ENCODE measurements at places on chromosomes 3 and 15.

- DNase-seq: no peak
Measured at GRCh38 chr15:96298217-96298616, 32.3 kb upstream of the NR2F2 start.

DNA sequence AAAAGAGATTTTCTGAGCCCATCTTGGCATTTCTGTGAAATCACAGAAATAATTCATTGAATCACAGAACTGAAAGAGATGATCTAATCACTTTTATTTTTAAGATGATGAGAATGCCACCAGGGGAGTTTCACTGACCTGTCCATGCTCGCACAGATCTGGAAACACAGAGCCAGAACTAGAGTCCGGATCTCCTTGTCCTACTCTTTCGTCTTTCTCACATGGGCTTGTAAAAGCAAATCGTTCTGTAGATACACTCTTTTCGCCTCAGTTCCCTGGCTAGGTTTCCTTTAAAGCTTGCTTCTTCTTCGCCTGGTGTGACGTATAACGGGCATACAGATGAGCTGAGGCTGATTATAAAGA is 122.5 kb upstream of the SPRED1 start:
- no peak for DNase-seq

- no peak for DNase-seq
Measured at GRCh38 chr15:50697109-50697797, 10.7 kb upstream of the TRPM7 start.

DNA sequence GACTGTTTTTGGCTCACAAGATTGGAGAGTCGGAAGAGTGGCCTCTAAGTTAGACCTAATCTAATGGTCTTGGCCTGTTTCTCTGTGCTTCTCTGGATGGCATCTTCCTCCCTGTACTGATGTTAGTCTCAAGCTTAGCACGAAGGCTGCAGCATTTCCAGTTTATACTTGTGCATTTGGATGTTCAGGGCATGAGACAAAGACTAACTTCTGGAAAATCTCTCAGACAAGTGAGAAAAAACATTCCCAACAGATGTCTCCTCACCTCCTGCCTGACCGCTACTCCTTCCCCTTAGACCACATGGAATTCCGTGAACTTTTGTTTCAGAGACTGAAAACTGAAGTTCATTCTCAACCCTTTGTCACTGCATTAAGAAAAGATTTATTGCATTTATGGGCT is 410.8 kb upstream of the MCTP2 start:
- no peak for DNase-seq

DNA sequence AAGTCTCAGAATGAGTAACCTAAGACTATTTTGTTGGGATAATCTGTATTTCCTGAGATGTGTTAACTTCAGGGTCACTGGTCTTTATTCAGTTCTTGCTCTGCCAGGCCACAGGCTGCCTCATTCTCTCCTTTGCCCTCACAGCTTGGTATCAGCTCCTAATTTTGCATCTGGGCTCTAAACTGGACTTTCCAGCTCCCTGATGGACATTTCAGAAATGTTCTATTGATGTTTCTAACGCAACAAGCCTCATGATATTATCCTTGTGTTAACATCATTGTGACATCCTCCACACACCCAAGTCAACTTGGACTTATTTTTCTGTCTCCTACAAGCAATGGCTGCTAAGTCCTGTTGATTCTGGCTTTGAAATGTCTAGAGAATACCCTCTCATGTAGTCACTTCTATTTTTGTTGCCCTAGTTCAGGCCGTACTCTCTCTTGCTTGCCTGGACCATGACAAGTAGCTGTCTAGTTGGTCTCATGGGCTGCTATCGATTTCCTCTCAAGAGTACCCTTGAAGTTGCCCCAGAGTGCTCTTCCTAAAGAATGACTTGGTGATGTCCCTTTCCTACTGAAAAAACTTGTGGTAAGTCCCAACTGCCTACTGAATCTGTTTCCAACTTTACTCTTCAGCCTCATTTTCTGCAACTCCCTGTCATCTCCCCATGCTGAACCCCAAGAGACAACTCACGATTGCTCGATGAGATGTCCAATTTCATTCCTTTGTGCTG is 52.7 kb downstream of the CHST2 start:
- no peak for DNase-seq

- DNase-seq: no peak
Measured at GRCh38 chr3:64260431-64260830, 35.2 kb upstream of the PRICKLE2 start.

GRCh38 chr3:184448321-184449160 is 68.7 kb downstream of the CHRD start:
- peak; percentile 98 for DNase-seq

- DNase-seq: peak; percentile 76
Measured at GRCh38 chr3:40137591-40138295, 171.8 kb upstream of the EIF1B start.

GRCh38 chr3:20772869-20773268 is 586.9 kb upstream of the SGO1 start:
- DNase-seq: no peak

- no peak for DNase-seq
Measured at GRCh38 chr3:49019941-49020329, 1.6 kb upstream of the DALRD3 start.

DNA sequence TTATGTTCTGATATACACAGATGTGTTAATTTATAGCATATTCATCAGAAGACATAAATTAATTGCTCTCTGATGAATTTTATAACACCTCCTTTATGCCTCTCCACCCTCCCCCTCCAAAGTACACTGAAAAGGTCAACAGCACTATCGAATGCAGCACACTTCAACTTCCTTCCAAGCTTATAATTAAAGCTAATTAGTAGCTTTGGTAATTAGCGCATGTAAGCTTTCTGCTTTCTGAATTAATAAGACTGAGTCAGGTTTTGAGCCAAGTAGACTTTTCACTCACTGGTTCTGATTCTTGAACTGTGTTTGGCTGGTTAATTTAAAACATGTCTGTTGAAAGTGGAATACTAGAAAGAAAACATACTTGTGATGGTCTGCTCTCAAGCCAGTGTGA is 760.8 kb upstream of the CFAP20DC start:
- no peak for DNase-seq

DNA sequence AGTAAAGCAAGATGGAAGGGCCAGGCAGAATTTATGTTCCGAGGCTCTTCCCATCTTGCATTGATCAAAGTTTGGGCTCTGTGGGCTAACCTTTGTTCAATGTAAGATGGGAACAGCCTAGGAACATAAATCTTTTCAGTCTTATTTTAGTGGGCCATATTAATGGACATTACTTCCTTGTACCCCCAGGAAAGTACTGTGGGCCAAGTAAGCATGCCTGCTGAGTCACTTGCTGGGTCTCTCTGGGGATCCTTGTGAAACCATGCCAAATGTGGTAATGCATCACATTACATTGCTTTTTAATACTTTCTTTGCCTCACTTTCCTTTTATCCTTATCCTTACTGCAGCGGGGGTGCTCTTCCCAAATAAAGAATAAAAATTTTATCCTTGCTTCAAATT is 349.5 kb upstream of the POU1F1 start:
- DNase-seq: peak; percentile 7

DNA sequence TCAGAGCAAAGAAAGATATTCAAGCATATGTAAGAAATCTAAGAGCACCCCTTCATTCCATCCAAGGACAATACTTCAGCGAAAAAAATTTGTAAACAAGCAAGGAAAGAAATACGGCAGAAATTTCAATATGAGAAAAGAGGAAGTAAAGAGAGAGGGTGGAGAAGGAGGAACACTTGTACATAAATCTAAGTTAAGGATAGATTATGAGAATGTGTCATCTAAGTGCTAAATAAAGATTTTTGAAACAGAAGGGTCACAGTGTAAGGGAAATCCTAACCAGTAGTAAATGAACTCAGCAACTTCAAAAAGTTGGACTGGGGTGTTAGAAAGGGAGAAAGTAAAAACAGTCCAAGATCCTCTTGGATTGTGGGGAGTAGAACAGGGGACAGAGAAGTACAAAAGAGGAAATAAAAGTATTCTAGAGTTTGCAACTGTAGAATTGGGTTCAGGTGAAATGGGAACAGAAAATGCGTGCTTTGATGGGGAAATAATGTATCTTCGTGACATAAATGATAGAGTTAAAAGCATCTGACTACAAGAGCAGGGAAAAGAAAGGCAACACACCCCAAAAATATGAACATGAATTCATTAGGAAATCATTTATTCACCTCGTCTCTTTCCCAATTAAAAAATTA is 68.5 kb upstream of the ATP13A5 start:
- DNase-seq: no peak

- no peak for DNase-seq
Measured at GRCh38 chr3:62824965-62825592, 50.1 kb downstream of the CADPS start.

DNA sequence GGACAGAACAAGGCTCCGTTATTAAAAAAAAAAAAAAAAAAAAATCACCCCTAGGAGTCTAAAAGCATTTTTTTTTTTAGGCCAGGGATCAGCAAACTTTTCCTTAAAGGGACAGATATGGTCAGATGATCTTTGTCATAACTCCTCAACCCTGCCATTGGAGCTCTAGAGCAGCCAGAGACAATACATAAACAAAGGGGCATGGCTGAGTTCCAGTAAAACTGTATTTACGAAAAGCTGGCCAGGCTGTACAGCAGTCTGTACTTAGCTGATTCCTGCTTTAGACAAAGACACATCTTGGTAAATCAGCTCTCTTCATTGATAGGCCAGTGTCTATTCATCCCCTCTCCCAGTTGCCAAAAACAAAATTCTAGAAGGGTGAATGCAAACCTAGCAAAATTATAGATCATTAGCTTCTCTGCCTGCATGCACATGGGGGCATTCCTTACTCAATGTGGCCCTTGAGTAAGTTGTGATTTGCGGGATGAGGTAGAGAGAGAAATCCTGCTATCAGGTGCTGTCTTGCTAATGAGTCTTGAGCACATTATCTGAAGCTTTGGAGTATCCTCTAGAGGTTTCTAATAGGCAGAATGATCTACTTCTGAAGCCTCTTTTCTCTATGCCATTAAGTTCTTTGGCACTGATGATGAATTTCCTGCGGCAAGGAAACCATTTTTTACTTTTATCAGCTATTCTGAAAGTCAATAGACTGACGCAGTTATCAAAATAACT is 35.2 kb downstream of the SENP8 start:
- no peak for DNase-seq

- peak; percentile 28 for DNase-seq
Measured at GRCh38 chr3:126751611-126752302, 47.7 kb downstream of the CHCHD6 start.

DNA sequence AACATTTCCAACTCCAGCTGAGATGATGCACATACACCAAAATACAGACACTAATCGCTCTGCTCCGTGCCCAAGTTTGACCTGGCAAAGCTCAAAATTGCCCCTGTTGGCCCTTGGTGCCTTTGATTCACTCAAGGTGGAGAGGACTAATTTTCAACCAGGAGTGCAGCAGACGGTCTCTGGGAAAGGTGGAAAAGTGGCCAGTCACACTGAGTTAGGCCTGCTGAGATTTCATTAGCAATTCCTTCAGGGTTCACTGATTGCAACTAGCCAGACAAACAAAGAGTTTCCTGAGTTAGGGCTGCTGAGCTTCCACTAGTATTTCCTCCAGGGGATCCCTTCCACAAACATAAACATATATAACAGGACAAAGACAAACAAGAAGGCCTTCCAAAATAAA is 28.7 kb upstream of the LHFPL4 start:
- no peak for DNase-seq

- DNase-seq: no peak
Measured at GRCh38 chr15:48595981-48596380, 49.5 kb downstream of the FBN1 start.

GRCh38 chr3:73101881-73102280 is 40.4 kb downstream of the EBLN2 start:
- no peak for DNase-seq

DNA sequence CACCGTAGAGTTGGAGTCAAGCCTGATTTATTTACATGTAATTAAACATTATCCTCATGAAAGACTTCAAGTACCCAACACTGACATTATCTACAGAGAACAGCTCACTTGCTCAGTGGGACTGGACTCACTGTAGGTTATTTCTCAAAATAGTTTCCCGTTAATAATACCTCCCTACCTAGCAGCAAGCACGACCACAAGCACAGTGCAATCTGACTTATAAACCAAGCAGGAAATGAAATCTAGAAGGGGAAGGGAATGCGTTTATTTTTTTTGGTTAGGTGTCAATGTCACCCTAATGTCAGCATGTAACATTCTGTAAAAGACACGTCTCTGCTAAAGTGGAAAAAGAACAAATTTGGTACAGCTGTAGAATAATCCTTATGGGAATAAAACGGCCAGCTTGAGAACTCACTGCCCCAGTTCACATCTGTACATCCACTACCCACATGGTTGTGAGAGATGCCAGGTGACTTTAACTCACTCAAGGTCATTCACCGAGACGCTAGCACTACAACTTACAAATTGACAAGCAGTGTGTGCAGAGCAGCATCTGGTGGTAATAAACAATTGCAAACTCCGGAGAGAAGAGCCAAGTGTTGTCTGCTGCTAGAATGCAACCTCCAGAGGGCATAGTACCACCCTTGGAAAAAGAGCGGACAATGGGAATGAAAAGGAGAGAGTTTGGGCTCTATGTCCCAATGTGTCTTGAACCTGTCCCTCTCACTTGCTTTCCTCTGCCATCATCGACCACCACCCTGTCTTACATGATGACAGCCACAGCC is 242.5 kb downstream of the CADPS start:
- peak; percentile 20 for DNase-seq

GRCh38 chr3:133136114-133137041 is 98.2 kb downstream of the TMEM108 start:
- DNase-seq: peak; percentile 71
